ENCODE measurements at places on chromosomes 3 and 15. TPM values are rescaled to one million over a fixed set of nuclear protein-coding genes. Genes with fewer than 3 reads are reported as not detected.

DNA sequence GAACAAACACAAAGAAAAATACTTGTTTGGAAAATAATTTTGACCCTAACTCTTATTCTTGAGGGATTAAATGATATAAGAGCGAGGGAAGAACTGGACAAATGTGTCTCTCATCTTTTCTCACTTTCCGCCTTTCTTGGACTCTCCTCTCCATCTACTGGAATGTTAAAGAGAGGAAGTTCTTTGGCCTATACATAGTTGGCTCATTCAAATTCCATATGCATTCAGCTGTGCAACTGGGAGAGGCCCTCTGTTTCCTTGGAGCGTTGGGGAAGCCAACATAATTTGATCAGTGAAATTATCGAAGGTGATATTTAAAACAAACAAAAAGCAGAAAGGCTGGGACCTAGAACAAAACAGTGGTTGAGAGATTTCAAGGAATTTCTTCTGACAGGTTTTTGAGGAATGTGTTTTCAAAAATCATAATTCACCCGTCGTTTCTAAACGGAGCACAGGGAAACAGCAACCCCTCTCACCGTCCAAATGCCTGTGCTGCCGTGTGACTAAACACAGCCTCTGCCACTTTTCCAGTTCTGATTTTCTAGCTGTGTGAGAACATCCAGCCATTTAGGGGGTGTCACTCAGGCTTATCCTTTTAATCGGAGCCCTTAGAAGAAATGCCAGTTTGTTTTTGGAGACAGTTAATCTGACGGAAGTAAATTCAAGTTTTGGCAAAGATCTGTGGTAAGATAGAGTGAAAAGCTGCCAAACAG, 489.9 kb downstream of the SOX2 start:
- DNase-seq: no peak

DNA sequence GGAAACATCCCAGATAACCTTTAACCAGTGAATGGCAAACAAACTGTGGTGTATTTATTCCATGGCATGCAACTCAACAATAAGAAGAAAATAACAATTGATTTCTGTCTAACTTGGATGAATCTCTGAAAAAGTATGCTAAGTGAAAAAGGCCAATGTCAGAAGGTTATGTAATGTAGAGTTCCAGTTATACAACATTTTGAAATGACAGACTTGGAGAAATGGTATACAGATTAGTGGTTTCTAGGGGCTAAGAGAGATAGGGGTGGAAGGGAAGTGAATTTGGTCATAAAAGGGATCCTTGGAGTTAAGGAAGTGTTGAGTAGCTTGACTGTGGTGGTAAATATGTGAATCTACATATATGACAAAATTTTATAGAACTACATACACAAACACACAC, 269.4 kb upstream of the SUCLG2 start:
- no peak for DNase-seq

GRCh38 chr3:105626739-105627138, 242.1 kb downstream of the CBLB start:
- DNase-seq: no peak

DNA sequence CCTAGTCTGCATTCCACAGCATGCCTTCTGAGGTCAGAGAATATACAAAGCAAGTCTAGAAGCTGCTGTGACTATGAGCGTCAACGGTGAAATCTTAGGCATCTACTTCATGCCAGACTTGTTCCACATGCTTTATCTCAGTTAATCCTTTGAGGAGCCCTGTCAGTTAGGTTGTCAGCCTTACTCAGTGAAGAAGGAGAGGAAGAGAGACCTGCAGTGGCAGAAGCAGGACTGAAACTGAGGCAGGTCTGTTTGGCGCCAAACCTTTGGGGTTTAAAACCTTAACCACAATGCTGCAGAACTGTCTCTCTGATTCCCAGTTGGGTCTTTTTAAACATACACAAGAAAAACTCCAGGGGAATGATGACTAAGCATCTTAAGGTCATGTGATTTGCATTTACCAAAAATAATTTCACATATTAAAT, 139.0 kb upstream of the LIPC start:
- no peak for DNase-seq

DNA sequence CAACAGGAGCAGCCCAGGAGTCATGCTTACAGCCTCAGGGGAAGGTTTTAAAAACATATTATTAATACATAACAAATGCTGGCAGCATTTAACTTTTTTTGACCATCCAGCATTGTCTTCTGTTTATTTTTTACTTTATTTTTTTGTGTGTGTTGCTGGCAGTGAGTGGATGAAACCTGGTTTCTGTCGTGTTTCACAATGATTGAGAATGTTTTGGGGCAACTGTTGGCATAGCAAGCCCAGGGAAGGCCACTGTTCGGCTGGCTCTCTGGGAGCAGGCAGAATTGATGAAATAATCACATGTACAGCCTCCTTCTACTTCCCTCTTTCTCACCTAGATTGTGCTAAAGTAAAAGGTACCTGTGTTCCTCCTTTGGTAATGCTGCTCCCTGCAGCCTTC, 190.2 kb downstream of the NR1D2 start:
- no peak for DNase-seq

- DNase-seq: no peak
Measured at GRCh38 chr3:186258968-186259367, 103.1 kb downstream of the DGKG start.

GLCE gene
- 19.0 TPM for total RNA-seq

- no peak for DNase-seq
Measured at GRCh38 chr3:55416331-55416821, 70.7 kb downstream of the WNT5A start.

DNA sequence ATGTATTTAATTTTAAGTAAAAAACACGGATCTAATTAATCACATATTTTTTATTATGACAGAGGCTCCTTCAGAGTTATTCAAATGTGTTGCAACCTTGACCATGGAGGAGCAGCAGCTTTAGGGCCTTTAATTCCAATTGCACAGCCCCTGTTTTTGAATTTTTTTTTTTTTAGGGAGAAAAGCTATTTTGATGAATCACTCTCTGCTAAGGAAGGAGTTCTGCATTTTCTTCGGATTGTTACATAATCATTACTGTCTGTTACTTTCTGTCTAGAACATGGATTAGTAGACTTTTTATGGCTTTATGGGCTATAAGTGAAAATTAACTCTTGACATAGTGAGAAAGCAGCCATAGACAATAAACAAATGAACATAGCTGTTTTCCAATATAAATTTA, 90.8 kb downstream of the MCTP2 start:
- no peak for DNase-seq

PRR20G gene
- total RNA-seq: not detected

SERINC4 gene
- total RNA-seq: not detected

TLR9 gene
- 1.0 TPM for total RNA-seq

DNA sequence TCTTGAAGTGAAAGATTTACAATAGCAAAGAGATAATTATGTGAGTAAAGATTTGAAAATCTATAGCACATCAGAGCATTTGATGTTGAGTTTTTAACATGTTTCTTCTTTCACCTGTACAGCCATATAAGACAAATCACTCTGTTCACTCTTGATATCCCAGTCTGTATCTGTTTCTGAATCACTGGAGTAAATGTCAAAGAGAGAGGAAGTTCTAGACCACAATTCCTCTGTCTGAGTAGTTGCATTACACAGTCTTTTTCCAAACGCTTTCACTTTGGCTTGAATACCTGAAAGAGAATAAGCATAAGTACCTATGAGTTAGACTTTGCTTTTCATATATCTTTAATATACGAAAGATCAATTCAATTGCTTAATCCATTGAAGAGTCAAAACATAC, 9.9 kb downstream of the THAP10 start:
- DNase-seq: no peak

SOX14 gene
- not detected for total RNA-seq

- no peak for DNase-seq
Measured at GRCh38 chr15:34188711-34189110, 21.2 kb downstream of the KATNBL1 start.

DNA sequence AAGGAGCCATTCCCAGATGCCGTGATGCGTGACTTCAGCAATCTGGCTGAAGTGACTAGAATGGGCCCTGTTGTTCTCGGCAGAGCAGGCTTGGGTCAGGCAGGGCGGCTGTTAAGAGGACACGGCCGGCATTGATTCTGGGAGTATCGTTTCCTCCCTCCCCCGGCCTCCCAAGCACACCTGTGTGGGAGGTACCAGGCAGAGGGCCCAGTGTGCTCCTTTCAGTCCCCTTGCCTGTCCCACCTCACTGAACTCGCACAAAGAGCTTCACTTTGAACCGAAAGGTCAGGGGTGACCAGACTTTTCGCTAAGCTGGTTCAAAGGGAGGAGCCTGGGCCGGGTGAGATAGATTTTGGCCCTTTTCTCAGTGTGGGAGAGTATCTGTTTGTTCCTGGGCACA, 92.7 kb downstream of the CEMIP start:
- DNase-seq: no peak

- DNase-seq: no peak
Measured at GRCh38 chr3:18224426-18224825, 200.7 kb downstream of the SATB1 start.

DNA sequence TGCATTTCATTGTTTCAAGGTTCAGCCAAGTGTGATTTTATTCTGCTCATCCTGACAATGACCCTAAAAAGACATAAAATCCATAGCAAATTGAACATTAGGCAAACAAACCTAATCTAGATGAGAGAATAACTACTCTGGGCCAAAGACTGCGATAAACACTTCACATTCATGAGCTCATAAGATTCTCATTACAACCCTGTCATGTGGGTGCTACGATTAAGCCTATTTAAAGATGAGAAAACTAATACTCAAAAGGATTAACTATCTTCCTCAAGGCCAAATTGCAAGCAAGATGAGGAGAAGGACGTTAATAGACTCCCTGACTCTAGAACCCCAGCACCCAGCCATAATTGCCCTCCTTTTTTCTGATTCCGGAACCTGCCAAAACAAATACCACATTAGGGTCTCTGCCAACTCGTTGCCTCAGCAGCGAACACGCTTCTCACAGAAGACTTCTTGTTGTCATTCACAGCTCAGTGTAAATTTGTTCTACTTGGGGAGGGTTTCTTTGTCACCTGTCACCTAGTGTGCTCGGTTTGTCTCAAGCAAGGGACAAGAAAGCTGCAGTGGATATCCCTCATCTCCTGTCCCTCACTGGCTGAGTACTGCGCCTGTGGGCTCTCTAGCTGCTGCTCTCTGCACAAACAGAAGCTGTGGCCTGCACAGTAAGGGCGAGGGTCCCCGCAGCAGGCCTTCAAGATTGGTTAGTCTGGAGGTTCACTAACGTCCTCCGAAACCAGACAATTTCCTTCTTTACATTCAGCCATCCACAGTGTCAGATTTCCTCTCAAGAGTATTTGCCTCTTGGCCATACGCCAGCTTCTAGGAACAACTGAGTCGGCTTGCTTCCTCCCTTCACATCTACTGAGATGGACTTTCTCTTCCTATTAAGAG, 200.0 kb upstream of the UBE2E2 start:
- DNase-seq: no peak

All from lower lobe of right lung (tissue), 2 donors.